Stimulated activated CD4-positive, alpha-beta T cell treated with anti-CD3 and anti-CD28 coated beads, Interleukin-1b, Interleukin-23, amount 100 ng/mL, for 1 hour (primary cell): ENCODE measurements at places on chromosomes 1 and 21.

DNA sequence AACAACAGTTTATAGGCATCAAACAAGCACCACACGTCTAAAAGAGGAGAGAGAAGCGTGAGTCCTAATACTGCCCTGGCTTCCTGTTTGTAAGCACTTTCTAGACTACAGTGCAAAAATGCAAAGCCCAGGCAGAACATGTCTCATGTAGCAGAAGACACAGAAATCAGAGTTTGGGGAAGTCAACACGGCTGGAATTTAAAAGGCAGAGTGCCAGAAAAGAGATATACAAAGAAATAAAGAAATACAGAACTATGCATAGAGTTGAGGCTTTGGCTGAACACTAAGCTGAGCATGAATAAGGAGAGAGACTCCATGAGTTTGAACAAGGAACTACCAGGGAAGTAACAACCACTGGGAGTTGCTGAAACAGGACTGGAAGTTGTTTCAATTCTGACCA, 566.6 kb upstream of the NR5A2 start:
- DNase-seq = no peak

GRCh38 chr1:176101951-176102642, 105.0 kb downstream of the COP1 start:
- no peak for DNase-seq

GRCh38 chr1:223652436-223652941, 13.0 kb downstream of the CAPN8 start:
- DNase-seq = no peak

GRCh38 chr1:241591317-241591716, 48.9 kb downstream of the CHML start:
- no peak for DNase-seq

GRCh38 chr1:160204526-160205241, 500 bp upstream of the PEA15 start:
- DNase-seq = no peak

- DNase-seq = no peak
Observed at GRCh38 chr21:28239340-28239739, 753.3 kb downstream of the LTN1 start.

- no peak for DNase-seq
Observed at GRCh38 chr21:31162079-31162699, 123.9 kb upstream of the KRTAP19-8 start.

DNA sequence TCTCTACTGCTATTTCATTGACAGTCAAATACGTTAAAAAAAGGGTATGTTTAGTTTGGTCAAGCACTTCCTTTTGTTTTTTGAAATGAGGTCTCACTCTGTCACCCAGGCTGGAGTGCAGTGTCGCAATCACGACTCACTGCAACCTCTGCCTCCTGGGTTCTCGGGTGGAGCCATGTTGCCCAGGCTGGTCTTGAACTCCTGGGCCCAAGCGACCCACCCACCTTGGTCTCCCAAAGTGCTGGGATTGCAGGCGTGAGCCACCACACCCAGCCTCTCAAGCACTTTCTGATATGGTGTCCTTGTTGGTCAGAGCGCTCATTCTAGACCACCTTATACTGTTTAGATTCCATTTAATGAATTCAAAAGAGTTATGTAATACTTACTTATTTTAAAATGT, 20.9 kb upstream of the RHBDL2 start:
- no peak for DNase-seq

GRCh38 chr1:209648931-209649776, 3.1 kb downstream of the LAMB3 start:
- DNase-seq = no peak

GRCh38 chr1:113147826-113148225, 74.8 kb downstream of the LRIG2 start:
- DNase-seq = no peak

DNA sequence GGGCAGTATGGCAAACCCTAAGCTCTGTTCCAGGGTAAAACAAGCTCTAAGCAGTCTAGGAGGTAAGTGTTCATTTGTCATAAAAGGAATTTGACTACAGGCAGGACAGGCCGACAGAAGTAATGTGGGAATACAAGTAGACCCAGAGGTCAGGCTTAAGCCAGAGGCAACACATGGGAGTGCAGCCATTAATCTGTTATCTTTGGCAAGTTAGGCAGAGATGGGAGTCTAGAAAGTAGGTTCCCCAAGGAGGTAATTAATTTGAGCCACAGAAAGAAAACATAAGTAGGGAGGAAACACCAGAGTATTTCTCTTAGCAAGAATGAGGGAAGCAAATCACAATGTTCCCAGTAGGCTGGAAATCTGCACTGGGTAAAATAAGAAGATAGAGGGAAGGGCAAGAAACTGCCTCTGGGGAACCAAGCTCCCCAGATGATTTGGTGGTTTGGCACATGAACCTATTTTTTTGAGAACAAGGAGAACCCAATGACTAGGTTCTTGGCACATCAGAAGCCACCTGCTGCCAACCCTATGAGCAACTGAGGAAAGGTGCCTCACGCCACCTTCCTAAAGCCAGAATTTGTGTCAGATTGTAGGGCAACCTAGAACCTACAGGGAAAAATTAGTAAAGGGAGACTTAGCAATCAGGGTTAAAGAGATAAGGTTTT, 636.4 kb upstream of the PLXNA2 start:
- DNase-seq = no peak

DNA sequence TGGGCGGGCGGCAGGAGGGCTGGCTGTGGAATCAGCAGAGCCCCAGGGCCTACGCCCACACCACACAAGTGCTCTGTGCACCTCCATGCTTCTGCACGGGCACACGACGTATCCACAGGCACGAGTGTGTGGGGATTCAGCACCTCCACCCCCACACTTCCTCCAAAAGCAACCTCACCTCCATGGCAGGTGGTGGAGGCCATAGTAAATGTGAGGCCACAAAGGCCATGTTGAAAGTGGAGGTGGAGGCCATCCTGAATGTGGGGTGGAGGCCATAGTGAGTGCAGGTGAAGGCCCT, 125.4 kb upstream of the VAMP3 start:
- no peak for DNase-seq

- DNase-seq = no peak
Observed at GRCh38 chr1:220685879-220686278, 4.3 kb upstream of the C1orf115 start.

DNA sequence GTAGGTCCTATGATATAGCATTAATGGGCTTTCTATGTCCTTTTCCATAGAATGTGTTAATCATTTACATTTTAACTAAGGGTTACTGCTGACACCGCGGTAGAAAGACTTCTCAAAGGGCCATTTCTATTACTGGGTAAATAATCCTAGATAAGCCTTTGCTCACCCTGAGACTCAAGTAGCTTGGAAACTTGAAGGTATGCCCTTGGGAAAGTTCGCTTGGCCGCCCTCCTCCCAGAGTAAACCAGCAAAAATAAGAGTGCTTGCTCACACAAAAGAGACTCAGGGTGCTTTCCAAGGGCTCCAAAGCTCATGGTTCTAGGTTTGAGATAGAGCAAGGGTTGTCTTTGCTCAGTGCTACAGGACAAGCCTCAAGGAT, 85.8 kb upstream of the TMPRSS2 start:
- DNase-seq = no peak

GRCh38 chr1:229597877-229598276, 28.0 kb downstream of the TAF5L start:
- no peak for DNase-seq

DNA sequence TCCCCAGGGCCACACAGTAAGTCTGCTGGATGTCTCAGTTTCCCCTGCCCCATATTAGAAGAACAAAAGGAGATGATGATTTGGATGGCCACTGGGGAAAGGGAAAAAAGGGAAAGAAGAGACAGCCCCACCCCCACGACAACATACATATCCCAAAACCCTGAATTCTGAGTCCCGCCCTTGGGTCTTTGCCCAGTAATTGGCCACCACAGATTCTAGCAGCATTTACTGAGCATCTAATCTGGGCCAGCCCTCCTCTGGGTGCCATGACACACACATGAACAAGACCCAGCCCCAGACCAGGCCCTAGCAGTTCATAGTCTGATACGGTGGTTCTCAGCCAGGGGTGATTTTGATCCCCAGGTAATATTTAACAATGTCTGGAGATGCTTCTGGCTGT, 5.2 kb upstream of the TTC4 start:
- DNase-seq = no peak

GRCh38 chr1:168966636-168967035, 139.9 kb upstream of the ATP1B1 start:
- DNase-seq = no peak

- DNase-seq = no peak
Observed at GRCh38 chr1:917076-917459, 6.7 kb upstream of the SAMD11 start.

- no peak for DNase-seq
Observed at GRCh38 chr1:59484096-59484495, 187.2 kb downstream of the FGGY start.

- DNase-seq = no peak
Observed at GRCh38 chr1:112788561-112788960, 73.4 kb upstream of the PPM1J start.

- no peak for DNase-seq
Observed at GRCh38 chr1:14849038-14849437, 250.6 kb downstream of the KAZN start.

GRCh38 chr1:212260557-212261355, 24.5 kb upstream of the PPP2R5A start:
- DNase-seq = no peak

DNA sequence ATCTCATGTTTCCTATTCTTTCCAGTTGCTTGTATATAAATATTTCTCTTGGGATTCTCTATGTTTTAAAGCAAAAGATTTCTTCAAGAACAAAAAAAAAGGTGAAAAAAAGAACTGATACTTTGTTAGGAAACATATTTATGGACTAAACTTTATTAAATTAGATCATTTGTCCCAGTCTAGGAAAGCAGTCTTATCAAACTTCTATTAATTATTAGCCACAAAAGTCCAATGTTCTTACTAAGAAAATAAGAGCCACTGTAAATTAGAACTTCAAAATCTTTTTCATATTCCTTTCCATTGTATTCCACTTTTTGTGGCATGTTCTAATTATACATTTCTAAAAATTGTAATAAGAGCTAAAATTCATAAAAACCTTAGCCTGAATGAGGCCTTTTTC, 175.2 kb downstream of the TYW3 start:
- DNase-seq = no peak
